ENCODE measurements at places on chromosomes 4 and X.
A peak's percentile ranks its signal among the peaks of the same experiment; 100 is the strongest.

DNA sequence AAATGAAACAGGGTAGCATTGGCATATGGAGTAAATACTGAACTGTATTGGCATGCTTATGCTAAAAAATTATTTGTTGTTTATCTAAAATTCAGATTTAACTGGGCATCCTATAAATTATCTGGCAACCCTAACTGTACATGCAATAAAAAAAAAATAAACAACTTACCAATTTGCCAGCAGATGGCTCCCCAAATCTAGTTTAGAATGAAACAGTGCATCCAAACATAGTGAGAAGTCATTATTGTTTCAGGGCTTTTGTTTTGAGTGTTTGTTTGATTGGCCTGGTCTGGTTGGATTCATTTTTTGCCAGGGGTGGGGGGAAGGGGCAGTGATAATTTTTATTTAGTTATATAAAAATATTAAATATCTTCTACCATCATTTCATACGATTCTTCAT, 12.8 kb upstream of the NSUN7 start:
- DNase-seq: no peak

DNA sequence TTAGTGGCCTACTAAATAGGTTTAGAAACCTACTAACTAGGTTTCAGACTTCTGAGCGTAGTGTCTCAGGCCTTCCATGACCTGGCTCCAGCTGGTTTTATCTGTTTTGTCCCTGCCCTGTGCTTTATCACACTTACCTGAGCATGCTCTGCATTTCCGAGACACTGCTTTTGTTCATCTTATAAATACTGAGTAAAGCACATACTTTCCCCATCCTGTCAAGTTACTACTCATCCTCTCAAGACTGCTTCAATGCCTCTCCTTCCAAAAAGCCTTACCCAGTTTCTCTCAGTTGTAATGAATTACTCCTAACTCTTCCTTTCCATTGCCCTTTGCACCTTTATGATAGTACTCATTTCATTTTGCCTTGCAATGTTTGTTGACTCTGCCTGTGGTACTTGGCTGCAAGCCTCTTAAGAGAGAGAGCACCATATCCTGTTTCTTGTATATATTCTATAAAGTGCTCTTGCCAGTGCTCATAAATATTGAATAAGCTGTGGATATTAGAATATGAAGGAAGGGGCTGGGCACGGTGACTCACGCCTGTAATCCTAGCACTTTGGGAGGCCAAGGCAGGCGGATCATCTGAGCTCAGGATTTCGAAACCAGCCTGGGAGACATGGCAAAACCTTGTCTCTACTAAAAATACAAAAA, 34.4 kb downstream of the SLAIN2 start:
- no peak for DNase-seq

DNA sequence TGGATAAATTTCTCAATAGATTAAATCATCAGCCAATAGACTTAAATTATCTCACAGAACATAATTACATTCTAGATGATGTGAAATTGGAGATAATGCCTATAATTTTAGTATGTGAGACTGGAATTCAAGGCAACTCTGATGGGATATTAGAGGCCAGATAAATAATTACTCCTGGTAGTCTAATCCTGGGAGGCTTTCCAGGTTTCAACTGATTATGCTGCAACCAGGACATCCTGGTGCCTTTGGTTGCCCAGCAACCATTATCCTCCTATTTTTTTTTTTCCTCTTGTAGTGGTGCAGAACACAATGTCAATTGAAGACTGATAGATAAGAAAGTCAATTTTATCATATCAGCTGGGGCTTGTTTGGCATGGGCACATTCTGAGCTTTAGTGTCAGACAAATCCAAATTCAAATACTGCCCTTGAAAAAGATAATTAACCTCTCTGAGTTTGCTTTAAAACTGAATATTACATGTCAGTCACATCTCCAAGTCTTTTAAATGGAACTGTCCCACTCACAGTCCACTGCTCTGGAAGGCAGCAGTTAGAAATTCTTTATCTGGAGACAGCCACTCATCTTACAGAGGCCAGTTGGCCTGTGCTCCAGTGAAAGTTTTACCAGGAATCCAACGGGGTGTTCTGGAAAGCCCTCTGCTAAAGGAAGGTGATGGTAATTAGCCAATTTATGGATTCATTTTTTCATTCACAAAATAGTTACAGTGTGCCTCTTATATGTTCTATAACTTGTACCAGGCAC, 95.3 kb upstream of the GUCY1A1 start:
- no peak for DNase-seq

DNA sequence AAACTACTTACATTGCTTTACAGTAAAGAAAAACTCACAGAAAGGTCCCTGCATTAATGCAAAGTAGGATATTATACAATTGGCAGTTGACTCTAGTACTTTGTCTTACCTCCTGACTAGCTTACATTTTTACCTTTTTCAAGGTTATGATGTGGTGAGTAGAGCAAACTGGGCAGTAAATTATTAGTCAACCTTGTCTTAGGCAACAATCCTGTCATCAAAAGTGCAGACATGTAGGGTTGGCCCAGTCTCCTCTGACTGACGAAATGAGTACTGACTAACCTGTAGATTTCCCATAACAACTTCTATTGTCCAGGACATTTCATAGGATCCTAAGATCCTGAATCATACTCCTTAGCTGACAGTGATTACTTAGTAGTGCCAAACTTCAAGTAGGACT, 142.0 kb upstream of the NUDT6 start:
- DNase-seq: no peak

- no peak for DNase-seq
Observed at GRCh38 chr4:110058677-110059076, 139.7 kb downstream of the ELOVL6 start.

DNA sequence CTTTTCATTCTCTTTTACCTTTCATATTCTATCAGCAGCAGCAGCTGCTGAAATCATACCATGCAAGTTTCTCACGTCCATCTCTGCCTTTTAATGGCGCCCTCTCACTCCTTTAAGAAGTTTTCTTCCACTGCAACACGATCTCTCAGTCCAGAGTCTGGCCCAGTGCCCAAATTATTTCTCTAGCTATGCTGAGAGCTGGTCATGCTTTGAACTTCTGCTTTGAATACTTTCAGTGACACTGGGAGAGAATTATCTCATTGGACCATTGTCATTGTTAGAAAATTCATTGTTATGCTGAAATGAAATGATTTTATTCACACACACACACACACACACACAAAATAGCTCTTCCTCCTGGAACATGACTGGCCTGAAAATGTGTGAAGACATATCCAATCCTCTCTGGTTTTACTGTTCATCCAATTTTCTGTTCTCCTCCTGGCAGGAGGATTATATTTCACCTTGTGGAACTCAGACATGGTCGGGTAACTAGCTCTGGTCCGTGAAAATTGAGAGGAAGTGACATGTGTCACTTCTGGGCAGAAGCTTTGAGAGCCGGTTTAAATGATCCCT, 1.3 kb upstream of the PDHA1 start:
- no peak for DNase-seq

GRCh38 chr4:84500386-84501201, 1.5 kb upstream of the NKX6-1 start:
- DNase-seq: no peak

GRCh38 chr4:139530833-139531427, 25.1 kb downstream of the SETD7 start:
- DNase-seq: peak; percentile 9

DNA sequence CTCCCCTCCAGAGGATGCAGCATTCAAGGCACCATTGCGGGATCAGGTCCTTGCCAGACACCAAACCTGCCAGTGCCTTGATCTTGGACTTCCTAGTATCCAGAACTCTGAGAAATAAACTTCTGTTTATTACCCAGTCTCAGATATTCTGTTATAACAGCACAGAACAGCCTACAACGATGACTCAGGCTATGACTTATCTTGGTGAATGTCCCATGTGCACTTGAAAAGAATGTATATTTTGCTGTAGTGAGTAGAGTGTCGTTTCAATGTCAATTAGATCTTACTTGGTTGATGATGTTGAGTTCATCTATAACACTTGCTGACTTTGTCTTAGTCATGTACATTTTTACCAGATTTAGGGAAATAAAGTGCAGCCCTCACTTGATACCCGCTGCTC, 34.5 kb upstream of the PGRMC1 start:
- DNase-seq: no peak

- DNase-seq: no peak
Observed at GRCh38 chrX:97446298-97446882, 562.7 kb downstream of the RPA4 start.

GRCh38 chrX:40757058-40757457, 21.7 kb upstream of the MED14 start:
- DNase-seq: no peak

DNA sequence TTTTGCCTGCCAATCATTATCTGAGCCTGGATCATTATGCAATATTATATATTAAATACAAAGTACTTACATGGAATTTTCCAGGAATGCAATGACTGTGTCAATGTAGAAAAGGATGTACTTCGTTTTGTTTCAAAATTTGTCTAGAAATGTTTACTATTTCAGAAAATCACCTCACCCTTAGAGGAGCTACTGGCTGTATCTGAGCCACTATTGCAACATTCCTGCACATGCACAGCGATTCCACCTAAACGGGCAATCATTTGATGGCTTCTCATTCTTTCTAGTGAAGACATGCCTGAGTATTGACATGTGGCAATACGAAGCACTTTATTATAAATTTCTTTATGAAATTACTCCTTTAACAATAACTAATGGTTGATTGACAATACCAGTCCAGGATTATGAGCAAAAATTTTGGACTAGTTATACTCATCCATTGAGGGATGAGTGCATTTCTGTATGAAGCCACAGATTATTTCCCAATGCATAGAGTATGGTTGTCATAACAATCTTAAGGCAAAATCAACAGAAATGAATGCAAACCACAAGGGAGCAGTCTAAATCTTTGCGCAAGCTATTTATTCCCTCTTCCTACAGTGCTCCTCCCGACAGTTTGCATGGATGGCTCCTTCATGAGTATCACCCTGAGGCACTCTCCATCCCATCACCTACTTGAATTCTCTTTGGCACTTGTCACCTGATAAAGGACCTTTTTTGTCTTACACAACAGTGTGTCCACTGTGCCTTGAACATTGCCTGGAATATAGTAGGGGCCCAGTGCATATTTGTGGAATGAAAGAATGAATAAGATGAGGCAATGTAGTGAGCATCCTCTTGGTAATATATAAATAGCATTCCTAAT, 35.8 kb upstream of the MMAA start:
- DNase-seq: no peak

DNA sequence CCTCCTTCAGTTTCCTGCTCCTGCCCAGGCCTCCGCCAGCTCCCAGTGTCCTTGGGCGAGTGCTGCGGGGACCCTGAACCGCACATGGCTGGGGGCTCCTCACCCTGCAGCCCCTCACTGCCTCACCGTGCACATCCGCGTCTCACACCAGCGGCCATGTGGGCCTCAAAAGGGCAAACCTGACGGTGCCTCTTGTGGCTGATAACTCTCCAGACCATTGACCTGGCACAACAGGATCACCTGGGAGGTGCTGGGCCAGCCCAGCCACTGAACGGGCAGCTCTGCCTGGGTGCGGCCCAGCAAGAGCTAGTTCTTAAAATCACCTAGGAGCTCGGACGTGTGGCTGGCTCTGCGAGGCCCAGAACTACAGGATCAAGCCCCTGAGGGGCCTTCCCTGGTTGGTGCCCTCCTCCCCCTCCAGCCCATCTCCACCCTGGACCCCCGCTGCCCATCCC, 4.1 kb upstream of the S100P start:
- no peak for DNase-seq

DNA sequence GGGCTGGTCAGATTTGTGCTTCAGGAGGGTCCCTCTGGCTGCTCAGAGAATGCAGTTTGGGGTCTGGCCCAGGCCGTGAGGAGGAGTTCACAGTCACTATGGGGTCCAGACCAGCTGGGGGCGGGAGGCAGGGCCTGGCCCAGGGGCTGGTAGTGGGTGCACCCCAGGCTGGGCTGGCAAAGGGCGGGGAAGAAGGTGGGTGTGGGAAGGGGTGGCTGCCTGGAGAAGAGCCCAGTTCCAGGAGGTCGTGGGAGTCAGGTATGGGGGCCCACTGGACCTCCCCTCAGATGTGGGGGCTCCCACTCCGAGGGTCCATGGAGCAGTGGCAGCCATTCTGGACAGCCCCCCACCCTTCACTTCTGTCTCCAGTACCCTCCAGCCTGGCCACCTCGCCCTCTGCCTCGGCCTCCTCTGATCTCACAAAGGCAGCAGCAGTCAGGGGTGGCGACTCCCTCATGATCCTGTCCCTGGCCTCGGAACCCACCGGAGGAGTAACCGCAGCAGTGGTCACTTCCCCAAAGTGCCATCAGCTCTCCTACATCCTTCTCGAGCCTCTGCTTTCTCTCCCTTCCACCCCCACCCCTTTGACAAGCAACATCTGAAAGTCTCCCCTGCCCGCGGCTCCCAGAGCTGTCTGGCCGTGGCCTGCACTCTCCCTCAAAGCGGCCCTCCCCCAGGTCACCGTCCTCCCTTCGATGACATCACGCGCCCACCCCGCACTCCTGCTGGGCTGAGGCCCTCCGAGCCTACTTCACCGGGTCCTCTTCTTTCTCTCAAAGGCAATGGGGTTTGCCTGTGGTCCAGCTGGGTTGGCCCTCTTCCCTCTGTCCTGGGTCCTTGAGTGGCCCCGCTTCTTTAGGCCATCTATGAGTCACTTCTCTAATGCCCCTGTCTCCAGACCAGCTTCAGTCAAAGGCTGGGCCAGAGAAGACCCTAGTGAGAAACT, 1.7 kb upstream of the SLC6A8 start:
- DNase-seq: no peak

DNA sequence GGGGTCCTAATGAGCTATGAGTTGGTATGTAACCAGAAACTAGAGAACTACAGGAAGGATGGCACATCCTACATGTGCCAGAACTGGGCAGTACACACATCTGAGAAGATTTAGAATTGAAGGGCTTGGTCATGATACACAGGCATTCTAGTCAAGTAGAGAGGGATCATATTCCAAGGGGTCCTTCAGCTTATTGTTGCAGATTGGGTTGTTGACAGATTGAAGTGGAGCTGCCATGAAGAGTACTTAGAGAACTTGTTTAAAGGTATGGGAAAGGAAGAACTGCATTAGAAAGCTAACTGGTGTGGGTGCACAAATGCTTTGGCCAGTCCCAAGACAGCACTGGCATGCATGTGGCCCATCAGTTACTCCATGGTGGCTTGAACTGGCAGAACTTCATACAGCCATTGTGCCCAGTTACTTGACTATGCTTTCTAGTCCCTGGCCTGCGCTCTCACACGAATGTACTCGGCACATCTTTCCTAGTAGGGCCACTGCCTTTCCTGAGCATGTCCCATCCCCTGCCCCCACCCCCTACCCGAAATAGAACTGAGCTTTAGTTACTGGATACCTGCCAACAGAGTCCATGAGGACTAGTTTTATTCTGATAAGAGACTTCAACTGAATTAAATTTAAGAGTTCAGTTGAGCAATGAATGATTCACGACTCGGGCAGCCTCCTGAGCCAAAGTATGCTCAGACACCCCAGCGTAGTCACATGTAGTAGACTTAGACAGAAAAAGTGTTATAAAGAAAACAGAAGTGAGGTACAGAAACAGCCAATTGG, 64.0 kb downstream of the CCNG2 start:
- no peak for DNase-seq

GRCh38 chr4:176792326-176793059, at the start of gene VEGFC:
TSS of gene VEGFC (minus strand) at chr4:176792922. CDS start at chr4:176792311, 611 bp downstream.
- no peak for DNase-seq

DNA sequence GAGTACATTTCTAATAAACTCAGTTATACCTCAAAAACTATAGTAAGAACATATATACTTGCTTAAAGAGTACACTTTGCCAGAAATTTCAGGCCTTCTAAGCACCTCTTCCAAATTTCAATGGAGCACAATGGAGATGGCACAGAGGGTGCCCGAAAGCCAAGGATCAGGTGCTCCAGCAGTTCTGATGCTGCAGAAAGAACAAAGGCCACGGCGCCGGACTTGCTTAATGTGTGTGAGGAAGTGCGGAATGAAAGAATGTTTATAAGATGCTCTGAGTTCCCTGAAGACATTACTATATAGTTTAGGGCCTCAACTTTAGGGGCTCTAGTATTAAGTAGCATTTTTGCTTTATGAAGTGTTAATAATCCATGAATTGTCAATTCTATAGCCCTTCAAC, 44.3 kb downstream of the GASK1B start:
- no peak for DNase-seq

Measured in stimulated activated CD4-positive, alpha-beta T cell treated with anti-CD3 and anti-CD28 coated beads, TNF-alpha, amount 100 ng/mL, for 24 hours (primary cell).